ENCODE measurements at places on chromosomes 13 and 19.

DNA sequence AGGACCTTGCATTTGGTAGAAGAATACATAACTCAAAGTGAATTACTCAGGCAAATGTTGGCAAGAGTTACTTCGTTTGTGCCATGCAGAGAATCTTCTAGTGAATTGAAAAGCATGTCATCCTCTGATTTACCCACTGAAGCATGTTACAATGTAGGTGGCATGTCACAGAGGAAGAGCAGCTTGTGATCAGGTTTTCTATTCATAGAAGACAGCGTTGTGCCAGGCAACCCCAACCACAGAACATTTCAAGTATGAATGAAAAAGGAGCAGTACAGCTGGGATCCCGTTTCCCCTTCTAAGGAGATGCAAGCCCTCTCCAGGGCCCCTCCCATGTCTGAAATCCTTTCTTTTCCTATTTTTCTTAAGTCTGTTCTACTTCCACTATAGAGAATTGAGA lies 6.0 kb upstream of the KATNAL1 start:
- no peak for DNase-seq

- no peak for DNase-seq
Measured at GRCh38 chr19:51120160-51120559, 4.5 kb upstream of the SIGLEC9 start.

DNA sequence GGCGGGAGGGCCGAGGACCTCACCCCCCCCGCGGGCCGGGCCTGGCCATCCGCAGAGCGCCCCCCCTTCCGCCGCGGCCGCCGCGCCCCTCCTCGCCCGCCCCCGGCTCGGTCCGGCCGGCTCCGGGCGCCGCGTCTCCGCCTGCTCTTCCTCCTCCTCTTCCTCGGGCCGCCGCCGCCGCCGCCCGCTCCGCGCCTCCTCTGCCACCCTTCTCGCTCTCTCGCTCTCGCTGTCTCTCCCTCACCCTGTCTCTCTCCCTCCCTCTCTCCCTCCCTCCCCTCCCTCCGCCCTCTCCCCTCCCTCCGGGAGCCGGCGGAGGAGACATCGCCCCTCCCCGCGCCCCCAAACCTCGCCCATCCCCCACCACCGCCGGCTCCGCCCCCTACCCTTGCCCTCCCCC lies at the start of gene SHANK1:
TSS of gene SHANK1 (minus strand) at position 237 of the 400 bp plus-strand sequence. CDS start 2,883 bp downstream, outside the sequence.
- no peak for DNase-seq

DNA sequence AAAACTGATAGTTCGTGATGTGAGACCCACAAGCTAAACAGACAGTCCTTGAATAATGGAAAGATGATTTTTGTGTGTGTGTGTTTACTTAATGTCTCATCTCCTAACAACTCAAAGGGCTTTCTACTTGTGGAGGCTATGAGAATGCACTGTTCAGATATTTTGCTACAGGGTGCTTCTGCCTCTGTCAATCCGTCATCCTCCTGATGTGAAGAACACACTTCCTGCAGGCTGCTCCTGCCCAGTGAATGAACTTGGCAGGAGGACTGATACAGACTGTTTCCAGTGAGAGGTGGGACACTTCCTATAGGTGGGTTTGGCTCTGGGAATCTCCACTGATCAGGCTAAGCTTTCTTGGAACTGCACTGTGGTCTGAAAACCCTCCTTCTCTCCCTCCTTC lies 168.4 kb upstream of the STARD13 start:
- DNase-seq = no peak

- DNase-seq = no peak
Measured at GRCh38 chr13:95323930-95324662, 22.8 kb upstream of the ABCC4 start.

GRCh38 chr19:51701468-51702100 lies 8.5 kb downstream of the SPACA6 start:
- DNase-seq = no peak

DNA sequence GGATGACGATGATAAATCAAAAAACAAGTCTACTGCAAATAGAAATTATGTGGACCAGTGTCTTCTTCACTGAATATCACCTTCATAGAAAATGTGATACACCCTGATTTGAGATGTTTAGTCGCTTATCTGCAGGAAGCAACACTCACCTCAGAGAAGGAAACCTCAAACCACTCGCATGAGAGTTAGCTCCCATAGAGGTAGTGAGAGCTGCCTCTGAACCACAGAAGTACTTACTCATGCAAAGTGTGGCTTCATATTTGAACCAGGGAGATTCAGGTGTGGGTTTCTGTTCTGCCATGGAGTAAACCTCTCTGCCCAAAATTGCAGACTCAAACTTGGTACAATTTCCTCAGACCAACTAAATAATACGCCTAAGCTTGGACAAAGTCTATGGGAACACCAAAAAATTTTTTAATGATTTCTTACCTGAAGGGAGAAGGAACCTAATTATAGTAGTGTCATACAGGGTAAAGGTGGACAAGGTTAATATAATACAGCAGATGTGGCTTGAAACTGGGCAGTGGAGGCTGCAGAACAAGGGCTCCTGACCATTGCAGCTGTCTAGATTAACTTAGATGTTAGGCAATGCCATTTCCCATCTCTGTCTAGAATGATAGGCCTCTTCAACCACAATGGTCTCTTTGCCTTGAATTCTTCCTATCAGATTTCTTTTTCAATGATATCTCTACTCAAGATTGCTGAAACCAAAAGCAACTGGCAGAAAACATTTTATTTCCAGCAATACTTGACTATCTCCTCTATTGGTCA lies 29.6 kb upstream of the RCBTB2 start:
- DNase-seq = no peak

GRCh38 chr19:16146112-16146511 lies 2.6 kb downstream of the HSH2D start:
- DNase-seq = no peak

GRCh38 chr19:57789288-57789687 lies 19.8 kb downstream of the ZNF586 start:
- no peak for DNase-seq

DNA sequence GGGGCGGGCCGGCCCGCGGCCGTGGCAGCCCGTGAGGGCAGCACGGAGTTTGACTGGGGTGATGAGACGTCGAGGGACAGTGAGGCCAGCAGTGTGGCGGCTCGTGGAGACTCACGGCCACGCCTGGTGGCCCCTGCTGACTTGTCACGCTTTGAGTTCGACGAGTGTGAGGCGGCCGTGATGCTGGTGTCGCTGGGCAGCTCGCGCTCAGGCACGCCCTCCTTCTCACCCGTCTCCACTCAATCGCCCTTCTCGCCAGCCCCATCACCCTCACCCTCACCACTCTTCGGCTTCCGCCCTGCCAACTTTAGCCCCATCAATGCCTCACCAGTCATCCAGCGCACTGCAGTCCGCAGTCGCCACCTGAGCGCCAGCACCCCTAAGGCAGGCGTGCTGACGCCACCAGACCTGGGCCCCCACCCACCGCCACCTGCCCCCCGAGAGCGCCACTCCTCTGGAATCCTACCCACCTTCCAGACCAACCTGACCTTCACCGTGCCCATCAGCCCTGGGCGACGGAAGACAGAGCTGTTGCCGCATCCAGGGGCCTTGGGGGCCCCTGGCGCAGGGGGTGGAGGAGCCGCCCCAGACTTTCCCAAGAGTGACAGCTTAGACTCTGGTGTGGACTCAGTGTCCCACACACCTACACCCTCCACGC lies 4.5 kb downstream of the CIC start:
- DNase-seq = no peak

DNA sequence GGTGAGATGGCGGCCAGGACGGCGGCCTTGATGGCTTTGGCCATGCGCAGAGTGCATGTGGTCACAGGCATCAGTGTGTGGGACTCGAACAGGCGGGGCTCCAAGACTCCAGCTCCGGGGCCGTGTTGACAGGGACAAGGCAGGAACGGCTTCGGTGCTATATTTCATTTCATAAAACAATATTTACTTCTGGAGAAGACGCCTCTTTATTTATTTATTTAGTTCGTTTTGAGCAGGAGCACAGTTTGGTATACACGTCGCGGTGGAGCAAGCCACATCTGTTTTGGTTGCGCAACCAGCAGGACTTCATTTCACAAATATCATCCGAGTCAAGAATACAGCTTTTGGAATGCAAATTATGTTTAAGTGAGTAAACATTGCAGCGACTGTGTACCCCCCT lies 166.7 kb upstream of the TSHZ3 start:
- peak; percentile 31 for DNase-seq

DNA sequence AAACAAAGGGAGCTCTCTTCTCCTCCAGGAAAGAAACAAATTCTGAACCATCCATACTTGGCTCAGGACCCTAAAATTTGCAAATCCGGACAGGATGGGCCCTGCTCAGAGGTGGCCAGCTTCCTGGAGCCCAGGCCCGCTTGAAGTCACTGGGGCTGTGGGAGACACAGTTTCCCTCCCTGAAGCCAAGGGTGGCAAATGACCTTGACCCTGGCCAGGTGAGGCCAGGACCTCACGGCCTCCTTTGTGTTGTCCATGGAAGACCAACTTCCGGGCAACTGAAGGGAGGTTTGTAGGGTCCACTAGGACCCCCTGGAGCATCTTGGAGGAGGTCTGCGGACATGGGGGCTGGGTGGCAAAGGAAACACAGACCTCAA lies 5.5 kb downstream of the NANOS3 start:
- no peak for DNase-seq

DNA sequence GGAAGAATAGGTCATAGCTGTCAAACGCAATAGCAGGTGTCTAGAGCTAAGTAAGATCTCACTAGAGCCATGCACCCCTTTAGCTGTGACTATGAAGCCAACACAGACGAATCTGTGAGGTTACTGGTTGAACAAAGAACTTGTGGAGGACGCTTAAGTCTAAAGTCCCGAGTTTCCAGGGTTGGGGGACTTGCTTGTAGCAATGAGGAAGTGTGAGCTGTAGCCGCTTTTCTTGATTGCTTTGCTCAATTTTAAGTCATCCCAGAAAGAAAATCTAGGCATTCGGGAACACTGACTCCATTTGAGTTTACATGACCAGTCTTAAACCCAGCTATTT lies 1.6 kb downstream of the GPC5 start:
- no peak for DNase-seq

DNA sequence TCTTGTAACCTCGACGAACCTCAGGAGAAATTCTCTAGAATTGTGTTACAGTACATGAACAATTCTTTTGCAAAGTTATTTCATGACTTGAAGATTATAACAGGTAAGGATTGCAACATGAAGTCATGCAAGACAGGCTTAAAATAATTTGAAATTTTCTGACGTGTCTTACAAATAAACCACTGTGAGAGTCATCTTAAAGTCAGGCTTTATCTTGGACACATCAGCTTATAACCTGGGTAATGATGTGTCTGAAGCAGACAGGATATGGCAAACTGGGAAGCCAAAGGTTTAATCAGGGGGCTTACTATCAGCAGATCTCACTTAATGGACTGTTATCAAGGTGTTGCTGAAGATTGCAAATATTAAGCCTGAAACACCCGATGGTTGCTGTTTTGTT lies 407.8 kb downstream of the KLF5 start:
- DNase-seq = no peak

DNA sequence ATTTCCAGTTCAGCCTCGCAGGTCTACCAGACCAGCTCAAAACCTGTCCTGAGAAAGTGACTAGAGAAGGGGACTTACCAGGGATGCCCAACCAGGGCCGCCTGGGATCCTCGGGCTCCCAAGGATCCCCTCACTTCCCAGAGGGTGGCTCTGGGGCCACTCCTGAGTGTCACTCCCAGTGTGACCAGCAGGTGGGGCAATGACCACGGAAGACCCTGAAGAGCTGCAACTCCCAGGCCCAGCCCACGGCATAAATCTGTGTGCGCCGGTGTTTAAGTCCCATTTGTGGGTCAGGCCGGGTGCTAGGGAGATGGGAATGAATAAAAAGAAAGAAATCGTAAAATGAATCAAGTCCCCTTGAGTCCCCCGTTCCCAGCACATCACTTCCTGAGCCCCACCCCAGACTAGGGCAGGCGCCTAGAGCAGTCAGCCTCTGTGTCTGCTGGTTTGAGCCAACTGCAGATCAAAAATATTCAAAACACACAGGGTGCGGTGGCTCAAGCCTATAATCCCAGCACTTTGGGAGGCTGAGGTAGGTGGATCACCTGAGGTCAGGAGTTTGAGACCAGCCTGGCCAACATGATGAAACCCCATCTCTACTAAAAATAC lies 10.7 kb downstream of the PTGIR start:
- peak; percentile 79 for DNase-seq

DNA sequence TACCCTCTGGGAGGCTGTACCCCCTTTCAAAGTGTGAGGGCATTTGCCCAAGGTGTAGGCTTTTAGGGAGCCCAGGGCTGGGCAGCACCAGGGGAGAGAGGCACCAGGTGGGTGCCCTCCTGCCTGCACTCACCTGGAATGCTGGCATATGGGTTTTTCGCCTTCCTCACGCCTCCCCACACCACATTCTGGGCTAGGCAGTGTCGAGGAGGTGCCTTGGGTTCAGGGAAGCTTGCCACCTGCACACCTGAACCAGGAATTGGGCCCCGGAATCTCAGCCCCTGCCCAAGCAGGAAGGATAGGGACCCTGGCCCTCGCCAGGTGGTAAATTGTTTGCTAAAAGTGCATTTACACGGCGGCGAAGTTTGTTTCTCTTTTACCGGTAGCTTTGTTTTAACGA lies 5.1 kb upstream of the TSHZ3 start:
- DNase-seq = no peak

- DNase-seq = no peak
Measured at GRCh38 chr19:30742406-30742938, 370.3 kb downstream of the ZNF536 start.

DNA sequence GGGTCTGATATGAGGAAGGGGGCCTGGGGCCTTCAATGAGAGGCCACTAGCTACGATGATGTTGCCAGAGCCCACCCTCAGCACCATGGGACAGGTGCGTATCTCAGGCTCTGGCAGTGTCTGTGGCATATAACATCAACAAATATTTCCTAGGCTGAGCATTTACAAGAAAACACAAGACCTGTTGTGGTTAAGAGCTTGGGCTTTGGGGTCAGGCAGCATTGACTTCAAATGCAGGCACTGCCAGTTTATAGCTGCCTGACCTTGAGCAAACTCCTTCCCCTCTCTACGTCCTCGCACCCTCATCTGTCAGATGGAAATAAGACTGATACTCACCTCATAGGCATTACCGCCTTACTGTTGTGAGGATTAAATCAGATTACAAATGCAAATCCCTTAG lies 156.0 kb downstream of the KATNAL1 start:
- no peak for DNase-seq

DNA sequence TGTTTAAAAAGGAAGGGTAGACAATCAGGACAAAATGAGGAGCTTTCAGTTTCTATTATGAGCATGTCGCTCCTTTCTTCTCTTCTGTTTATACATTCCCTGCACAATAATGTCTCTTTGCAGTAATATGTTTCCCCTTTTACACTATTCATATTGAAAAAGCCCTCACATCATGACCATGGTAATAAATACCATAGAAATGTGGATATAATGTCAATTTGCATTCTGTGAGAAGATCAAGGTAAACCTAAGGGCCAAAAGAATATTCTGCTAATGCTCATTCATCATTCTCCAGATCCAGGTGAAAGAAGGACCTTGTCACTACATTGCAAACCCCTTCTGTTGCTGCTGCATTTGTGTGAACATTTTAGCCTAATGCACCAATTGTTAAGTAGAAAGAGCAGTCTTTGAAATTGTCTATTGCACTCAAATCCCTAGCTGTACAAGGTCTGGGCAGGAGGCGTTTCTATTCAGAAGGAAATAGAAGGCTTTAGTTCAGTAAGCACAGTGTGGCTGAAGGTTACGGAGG lies 117.6 kb upstream of the SOX21 start:
- no peak for DNase-seq

GRCh38 chr13:100362781-100363180 lies 225.8 kb downstream of the GGACT start:
- DNase-seq = no peak

GRCh38 chr19:40155749-40156265 lies 35.4 kb upstream of the MAP3K10 start:
- DNase-seq = no peak

All from mesothelial cell of epicardium (in vitro differentiated cells).